ENCODE measurements at places on chromosomes 6 and 20.

- DNase-seq, result no peak
These were observed 6.4 kb upstream of the MYT1 start for GRCh38 chr20:64157878-64158277.

GRCh38 chr6:156953479-156954146 is 176.4 kb downstream of the ARID1B start:
- DNase-seq, result peak; percentile 8

GRCh38 chr20:25623225-25623735 is 534 bp downstream of the NANP start:
- DNase-seq, result no peak

GRCh38 chr6:145569140-145569539 is 166.2 kb downstream of the EPM2A start:
- no peak for DNase-seq

DNA sequence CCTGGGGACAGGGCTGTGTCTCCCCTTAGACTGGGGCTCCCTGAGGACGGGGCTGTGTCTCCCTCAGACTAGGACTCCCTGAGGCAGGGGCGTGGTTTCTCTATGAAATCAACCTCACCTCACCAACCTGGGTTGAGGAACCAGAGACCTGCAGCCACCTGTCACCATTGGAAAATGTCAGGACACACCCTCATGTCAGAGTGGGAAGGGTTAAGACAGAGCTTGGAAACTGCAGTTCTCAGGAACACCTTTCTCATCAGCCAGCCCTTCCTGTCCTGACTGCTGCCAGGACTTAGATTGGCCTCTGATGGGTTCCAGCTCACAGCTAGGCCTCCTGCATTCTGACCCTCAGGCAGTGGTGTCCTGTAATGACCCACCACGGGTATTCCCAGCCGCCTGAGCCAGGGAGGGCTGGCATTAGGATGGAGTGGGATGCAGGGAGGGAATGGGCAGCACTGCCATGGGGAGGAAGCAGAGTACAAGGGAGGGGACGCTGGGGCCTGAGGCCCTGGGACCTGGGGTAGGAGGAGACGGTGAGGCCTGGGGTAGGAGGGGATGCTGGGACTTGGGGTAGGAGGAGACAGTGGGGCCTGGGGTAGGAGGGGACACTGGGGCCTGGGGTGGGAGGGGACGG is 76.3 kb downstream of the MRPL14 start:
- DNase-seq, result no peak

GRCh38 chr6:47376930-47377329 is 67.2 kb upstream of the TNFRSF21 start:
- no peak for DNase-seq

- no peak for DNase-seq
These were observed 192.6 kb upstream of the VGLL2 start for GRCh38 chr6:117072781-117073180.

DNA sequence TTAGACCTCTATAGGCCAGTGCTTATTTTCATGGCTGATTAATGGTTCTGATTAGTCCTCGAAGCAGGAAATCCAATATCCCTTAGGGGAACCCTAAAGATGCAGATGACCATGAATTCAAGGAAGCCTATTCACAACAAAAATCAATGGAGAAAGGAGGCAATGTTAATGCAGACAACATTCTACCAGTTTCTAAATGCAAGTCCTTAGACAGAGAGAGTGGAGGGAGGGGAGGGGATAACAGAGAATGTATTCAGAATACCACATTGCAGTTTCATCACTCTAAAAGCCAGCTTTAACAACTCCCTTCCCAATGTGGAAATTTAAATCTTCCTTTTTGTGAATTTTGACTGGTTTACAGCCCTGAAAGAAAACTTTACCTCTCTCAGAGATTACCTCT is 87.1 kb upstream of the POU3F2 start:
- no peak for DNase-seq

DNA sequence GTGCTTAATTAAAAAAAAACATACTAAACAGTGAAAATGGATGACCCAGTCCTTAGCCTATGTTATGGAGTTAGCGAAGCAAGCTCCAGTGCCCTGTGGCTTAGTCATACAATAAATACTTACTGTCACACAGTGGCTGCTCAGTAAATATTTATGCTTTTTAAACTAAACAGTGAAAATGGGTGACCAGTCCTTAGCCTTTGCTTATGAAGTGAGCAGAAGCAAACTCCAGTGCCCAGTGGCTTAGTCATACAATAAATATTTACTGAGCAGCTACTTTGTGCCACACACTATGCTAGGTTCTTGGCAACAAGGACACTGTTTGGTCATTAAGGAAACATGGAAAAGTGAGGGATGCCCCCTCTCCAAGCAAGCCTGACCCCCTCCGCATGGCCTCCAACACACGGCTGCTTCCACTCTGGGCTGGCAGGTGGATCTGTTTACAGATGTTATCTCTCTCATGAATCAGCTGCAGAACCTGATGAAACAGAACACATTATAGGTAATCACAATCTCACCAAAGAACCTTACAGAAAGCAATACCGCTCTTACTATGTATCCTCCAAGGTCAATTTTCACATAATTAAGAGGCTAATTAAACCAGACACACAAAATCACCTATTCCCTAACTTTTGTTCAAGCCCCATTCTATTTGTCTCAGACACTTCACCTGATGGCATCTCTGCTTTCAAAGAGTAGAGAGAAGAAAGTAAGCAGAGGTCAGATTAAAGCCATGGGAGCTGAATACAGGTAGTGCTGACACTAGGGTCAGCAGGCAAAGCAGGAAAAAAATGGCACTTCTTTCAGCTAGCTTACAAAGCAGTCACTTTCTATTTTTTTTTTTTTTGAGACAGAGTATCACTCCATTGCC is 27.3 kb downstream of the CDK5RAP1 start:
- DNase-seq, result no peak

DNA sequence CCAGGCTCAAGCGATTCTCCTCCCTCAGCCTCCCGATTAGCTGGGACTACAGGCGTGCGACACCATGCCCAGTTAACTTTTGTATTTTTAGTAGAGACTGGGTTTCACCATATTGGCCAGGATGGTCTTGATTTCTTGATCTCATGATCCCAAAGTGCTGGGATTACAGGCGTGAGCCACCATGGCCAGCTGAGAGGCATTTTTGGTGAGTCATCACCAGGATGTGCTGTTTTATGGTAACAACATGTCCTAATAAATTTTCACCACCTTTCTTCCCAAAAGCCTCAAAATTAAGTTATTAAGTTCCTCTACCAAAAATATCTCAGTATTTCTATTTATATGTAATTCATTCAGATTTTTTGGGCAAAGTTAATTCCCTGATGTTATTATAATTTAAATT is 53.5 kb downstream of the COL21A1 start:
- DNase-seq, result no peak

- DNase-seq, result peak; percentile 52
These were observed 214.5 kb upstream of the ZNF184 start for GRCh38 chr6:27687154-27688013.

- no peak for DNase-seq
These were observed 91.9 kb downstream of the FLRT3 start for GRCh38 chr20:14245368-14245970.

DNA sequence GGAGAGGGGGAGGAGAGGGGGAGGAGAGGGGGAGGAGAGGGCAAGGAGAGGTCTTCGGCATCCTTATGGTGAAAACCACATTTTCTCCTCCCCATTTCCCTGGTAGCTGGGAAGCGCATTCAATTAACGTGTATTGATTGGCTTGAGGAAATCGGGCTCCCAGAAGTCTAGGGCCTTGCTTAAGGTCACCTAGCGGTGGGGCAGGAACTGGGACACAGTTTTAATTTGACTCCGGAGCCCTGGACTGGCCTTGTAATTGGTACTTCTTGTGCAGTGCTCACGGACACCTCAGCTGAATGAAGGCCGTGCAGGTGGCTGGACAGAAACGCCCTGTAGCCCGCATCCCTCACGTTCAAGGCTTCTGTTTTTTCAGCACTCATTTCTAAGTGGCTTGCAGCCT is 42.8 kb downstream of the CTCFL start:
- DNase-seq, result no peak

DNA sequence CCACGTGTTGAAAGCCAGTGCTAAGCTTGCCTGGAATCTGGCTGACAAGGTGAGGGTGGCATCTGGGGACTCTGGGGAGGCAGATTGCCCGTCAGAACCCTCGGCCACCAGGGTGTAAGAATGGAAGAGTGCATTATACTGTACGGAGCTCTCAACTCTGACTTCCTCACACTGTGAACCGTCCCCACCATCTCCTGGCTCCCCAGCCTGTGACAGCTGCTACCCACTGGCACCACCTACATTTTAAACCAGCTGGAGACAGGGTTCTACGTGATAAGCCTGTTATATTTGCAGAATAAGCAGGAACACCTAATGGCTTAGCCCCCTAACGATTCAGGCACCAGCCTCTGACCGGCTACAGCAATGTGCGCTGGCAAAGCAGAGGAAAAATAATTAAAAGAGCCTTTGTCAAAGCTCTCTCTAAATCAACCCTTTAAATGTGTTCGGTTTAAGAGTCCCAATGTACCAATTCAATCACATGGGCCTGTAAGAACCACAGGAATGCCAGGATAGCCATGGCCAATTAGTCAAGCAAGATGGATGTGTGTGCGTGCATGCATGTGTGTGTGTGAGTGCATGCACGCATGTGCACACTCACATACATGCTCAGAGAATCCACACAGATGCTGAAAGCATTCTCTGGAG is 89.1 kb upstream of the TAB2 start:
- DNase-seq, result no peak

GRCh38 chr6:4802312-4802935 is 26.2 kb downstream of the CDYL start:
- DNase-seq, result no peak

DNA sequence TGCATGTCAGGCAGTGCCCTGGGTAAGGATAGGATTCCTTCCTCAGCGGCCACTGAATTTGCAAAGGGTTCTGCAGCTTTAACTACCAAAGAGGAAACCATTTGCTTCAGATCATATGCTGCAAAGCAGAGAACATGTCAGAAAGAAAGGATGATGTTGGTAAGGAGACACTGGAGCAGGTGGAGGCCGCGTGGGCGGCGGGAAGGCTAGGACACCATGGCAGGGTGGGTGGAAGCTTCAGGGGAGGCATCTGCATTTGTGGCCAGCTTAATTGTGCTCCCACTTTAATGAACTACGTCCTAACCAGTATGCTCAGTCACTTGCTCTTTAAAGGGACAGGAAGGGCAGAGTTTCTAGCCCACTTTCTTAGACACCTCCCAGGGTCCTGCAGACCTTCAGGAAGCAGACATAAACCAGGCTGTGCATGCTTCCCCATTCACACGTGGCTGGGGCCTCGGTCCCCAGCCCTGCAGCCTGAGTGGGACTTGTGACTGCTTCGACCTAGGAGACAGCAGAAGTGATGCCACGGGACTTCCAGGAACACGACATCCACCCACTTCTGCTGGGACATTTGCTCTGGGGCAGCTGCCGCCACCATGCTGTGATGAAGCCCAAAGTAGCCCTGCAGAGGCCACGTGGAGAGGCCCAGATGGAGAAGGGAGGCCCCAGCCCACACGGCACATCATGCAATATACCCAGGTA is 76.1 kb downstream of the GINS1 start:
- no peak for DNase-seq

GRCh38 chr6:101883505-101883904 is 490.0 kb downstream of the GRIK2 start:
- DNase-seq, result no peak

DNA sequence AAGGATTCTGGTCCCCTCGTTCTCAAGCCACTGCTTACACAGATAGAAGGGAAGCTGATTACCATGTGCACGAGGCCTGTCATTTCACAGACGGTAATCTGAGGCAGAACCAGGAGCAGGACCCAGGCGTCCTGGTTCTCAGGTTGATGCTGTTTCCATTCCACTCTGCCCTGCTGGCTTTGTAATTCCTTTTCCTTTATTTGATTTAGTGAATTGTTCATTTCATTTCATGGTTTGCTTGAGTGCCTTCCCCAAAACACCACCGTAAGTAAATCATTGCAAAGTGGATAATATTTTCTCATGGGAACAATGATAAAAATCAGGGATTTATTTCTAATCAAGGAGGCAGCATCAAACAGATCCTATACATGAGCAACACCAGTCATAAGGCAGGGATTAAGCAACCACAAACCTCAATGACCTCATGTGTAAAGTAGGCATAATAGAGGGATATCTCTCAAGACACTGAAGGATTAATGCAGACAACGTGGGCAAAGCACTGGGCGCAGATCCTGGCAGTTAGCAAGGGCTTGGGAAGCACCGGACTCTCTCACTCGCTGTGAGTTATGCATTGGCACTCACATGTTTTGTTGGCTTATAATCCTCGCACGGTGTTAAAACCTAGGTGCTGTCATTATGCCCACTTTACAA is 229.5 kb upstream of the FOXQ1 start:
- no peak for DNase-seq

- no peak for DNase-seq
These were observed 81.4 kb downstream of the SERAC1 start for GRCh38 chr6:158086504-158087223.

- peak; percentile 20 for DNase-seq
These were observed 56.8 kb downstream of the KCNS1 start for GRCh38 chr20:45044084-45044573.

- no peak for DNase-seq
These were observed 33.0 kb downstream of the RRBP1 start for GRCh38 chr20:17648791-17649730.

GRCh38 chr6:109224994-109225393 is 129.7 kb downstream of the CEP57L1 start:
- DNase-seq, result no peak

- DNase-seq, result no peak
These were observed 48.9 kb upstream of the OGFRL1 start for GRCh38 chr6:71239694-71240093.

DNA sequence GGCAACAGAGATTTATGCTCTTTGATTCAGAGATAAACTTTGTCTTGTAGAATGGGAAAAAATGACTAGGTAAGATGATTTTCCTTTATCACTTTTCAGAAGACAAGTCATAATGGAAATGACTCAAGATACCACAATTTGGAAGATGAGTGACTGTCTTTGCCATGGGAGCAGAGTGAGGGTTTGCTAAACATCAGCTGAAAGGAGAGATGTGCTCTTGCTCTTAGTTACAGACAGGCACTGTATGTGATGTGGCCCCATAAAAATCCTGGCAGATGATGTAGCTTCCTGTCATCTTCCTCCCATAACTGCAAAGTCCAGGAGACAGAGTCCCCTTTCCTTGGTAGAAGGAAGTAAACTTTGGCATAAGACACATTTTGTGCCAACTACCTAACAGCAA is 47.6 kb downstream of the BACH2 start:
- DNase-seq, result no peak

- no peak for DNase-seq
These were observed 12.7 kb downstream of the STX11 start for GRCh38 chr6:144162977-144163376.

Measured in effector memory CD4-positive, alpha-beta T cell (primary cell).